ENCODE measurements at places on chromosomes 16 and 17. TPM values are rescaled to one million over a fixed set of nuclear protein-coding genes. Genes with fewer than 3 reads are reported as not detected.
A peak's percentile ranks its signal among the peaks of the same experiment; 100 is the strongest.

Gene TBX21
- total RNA-seq: not detected

Gene HSD3B7
- total RNA-seq: 2.6 TPM

DNA sequence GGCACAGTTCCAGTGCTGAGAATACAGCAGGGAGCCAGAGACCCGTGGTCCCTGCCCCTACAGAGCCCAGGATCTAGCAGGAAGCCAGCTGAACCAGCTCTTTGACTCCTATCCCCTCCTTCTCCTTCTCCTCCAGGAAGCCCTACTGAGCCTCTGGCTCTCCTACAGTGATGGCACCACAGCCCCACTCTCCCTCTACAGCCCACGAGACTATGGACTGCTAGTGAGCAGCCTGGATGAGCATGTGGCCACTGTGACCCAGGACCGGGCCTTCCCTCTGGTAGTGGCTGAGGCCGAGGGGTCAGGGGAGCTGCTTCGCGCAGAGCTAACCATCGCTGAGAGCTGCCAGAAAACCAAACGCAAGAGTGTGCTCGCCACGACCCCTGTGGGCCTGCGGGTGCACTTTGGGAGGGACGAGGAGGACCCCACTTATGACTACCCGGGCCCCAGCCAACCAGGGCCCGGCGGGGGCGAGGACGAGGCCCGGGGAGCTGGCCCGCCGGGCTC lies 57.7 kb downstream of the TMEM132E start:
- no peak for DNase-seq

DNA sequence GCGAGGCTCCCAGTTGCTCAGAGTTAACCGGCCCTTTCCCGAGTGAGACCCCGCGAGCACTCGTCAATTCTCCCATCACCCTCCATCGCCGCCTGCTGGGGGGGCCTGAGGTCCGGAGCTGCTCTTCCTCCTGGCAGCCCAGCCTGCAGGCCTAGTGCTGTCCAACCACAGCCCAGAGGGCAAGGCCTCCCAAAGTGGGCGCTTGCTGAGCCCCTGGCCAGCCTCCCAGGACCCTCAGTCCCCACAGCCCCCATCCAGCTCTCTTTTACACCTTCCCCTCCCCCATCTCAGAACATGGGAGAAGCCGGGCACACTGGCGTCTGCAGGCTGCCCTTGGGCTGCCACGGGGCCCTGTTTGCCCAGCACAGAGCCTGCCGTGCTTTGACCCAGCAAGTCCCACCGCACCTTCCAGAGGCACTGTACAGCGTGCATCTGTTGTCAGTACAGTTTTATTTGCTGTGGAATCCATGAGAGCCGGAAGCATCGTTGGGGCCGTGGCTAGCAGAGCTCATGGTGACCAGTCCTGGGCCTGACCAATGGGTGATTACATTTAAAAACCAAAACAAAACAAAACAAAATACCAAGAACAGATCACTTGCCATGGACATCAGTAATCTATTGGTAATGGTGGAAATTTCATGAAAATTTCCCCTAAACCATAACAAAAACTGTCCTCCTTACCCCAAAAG lies 96.1 kb upstream of the CBX4 start:
- DNase-seq: no peak

GRCh38 chr17:65627891-65628643 lies 66.6 kb upstream of the AXIN2 start:
- peak; percentile 83 for DNase-seq

Measured in SJCRH30 (cell line).